Thymus (tissue), 14 donors: ENCODE measurements at places on chromosomes 1 and 21. TPM values are rescaled to one million over a fixed set of nuclear protein-coding genes. Genes with fewer than 3 reads are reported as not detected.

DNA sequence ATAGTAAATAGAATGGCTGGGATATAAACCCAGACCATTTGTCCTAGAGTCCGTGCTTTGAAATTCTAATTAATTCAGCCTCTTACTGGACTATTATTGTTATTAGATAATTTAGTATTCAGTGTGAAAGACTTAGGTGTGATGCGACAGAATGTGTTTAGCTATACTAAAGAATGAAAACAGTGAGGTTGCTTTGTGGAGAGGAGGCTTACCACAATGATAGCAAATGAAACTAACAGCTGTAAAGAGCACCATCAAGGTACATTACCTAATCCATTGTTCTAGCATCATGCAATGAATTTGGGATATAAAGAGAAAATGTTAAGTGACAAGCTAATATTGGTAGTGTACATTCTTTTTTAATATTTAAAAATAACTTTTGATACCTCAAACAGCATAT lies 911.1 kb downstream of the KCNT2 start:
- no peaks in the 10 kb centered on the region for H3K27me3 ChIP-seq
- no peak for DNase-seq
- no peak overlapping the region for H3K27ac ChIP-seq
- no peaks in the 10 kb centered on the region for H3K36me3 ChIP-seq
- H3K4me3 ChIP-seq: no peak overlapping the region

CELA2B gene
- 0.28 TPM for total RNA-seq

DNA sequence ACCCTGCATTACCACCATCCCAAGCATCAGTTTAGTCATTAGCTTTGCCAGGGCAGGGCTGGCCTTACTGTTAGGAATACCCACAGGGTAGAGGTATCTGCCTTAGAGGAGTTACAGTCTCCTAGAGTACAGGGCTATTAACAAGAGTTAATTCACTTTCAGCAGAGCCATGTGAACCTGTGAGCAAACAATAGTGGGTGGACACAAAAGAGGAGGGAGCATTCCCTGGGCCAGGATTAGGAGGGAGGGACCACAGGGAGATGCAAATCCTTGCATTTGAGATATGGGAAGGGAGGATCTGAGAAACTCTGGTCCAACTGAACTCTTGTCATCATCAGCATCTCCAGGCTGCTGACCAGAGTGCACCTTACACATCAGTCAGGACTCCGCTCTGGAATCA lies 51.1 kb upstream of the IGSF21 start:
- H3K27ac ChIP-seq: no peak overlapping the region
- no peak for DNase-seq
- H3K4me3 ChIP-seq: no peak overlapping the region
- H3K36me3 ChIP-seq: no peaks in the 10 kb centered on the region
- no peaks in the 10 kb centered on the region for H3K27me3 ChIP-seq

FHAD1 gene
- 0.66 TPM for total RNA-seq

DNA sequence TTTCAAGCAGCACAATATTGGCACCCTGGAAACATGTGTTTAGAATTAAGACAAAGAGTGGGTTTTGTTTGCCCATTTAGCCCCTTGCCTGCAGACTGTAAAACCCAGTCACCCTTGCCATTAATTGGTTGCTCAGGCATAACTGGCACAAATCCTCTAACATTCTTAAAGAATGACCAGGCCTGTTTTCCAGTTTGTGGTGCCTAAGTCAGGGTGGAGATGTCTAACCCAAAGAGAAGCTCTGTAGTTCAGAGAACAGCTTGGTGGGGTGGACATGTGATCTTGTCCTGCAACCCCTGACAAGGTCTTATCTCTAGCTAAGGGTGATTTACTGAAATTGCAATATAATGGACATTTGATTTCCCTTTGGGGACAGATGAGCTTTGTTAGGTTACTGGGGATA lies 8.8 kb upstream of the ANGPTL7 start:
- no peaks in the 10 kb centered on the region for H3K4me1 ChIP-seq
- peaks cover 22% of the 10 kb centered on the region for H3K36me3 ChIP-seq
- H3K27ac ChIP-seq: no peak overlapping the region
- no peak overlapping the region for H3K4me3 ChIP-seq
- no peak for DNase-seq

PLA2G2C gene
- total RNA-seq: 0.19 TPM

PANK4 gene
- 21.6 TPM for total RNA-seq

GRCh38 chr1:59986516-59987310 lies 60.1 kb upstream of the CYP2J2 start:
- no peak for DNase-seq
- H3K4me3 ChIP-seq: no peak overlapping the region
- H3K36me3 ChIP-seq: no peaks in the 10 kb centered on the region

DNA sequence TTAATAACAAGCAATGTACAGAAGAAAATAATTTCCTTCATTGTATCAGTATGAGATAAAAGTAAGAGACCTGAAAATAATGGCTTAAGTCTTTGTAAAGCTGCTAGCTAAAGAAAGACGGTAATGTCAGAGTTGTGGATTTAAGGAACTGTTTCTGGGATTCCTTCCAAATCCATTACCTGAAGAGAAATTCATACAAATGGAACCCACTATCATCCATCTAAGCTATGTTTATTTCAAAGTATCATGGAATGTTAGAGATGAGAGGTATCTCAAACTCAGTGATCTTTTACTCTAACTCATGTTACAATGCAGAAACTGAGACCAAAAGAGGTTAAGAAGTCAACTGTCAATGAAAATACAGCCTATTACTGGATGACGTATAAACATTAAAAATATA lies 197.7 kb downstream of the DENND1B start:
- H3K27me3 ChIP-seq: no peaks in the 10 kb centered on the region
- H3K36me3 ChIP-seq: no peaks in the 10 kb centered on the region
- no peak overlapping the region for H3K4me3 ChIP-seq
- no peaks in the 10 kb centered on the region for H3K4me1 ChIP-seq

RGS16 gene
- 8.3 TPM for total RNA-seq

SNRPE gene
- 266 TPM for total RNA-seq

- no peak overlapping the region for H3K27ac ChIP-seq
- no peaks in the 10 kb centered on the region for H3K27me3 ChIP-seq
- no peaks in the 10 kb centered on the region for H3K36me3 ChIP-seq
- no peak overlapping the region for H3K4me3 ChIP-seq
These were observed 89.8 kb downstream of the NMNAT2 start for GRCh38 chr1:183328371-183328770.

MROH9 gene
- 0.05 TPM for total RNA-seq

- no peaks in the 10 kb centered on the region for H3K27me3 ChIP-seq
- no peak overlapping the region for H3K27ac ChIP-seq
- peaks cover 11% of the 10 kb centered on the region for H3K4me1 ChIP-seq
- H3K36me3 ChIP-seq: no peaks in the 10 kb centered on the region
- no peak for DNase-seq
- no peak overlapping the region for H3K4me3 ChIP-seq
These were observed 181.2 kb upstream of the CSF3R start for GRCh38 chr1:36663772-36664430.

DNA sequence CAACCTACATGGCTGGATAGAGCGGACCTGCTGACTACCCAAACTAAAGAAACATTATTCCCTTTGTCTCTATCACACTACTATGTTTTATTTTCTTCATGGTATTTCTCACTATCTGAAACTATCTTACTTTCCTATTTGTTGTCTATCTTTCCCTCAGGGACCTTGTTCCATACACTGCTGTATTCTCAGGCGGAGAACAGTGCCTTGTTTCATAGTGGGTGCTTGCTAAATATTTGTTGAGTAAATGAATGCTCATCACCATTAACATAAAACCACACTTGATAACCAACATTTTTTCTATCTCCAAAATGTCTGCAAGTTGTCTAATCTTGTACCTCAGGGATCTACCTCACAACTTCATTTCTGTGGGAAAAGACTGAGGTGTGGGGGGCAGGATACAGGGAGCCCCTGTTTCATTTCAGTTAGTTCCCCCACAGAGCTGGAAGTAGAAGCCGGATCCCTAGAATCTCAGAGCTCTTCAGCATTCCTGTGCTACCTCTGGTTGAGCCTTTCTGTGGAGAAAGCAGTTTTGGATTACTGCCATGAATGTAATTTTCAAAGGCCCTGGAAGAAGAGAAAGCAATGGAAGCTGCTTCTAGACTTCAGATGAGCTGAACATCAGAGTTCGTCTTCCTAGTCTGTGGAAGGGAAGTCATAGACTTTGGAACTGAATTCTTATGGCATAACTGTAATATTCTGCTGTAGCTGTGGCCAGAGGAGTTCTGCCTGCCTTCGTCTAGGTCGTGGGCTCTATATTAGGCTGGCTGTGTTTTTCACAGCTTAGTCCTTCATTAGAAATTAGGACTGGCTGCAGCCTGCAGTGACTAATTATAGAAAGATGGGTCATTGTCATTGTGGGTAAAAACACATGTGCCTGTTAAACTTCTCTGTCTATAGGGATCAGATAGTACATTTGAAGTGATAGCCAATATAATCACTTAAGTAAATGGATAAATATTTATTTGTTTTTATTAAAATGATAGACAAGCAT lies 293.2 kb upstream of the SGIP1 start:
- no peaks in the 10 kb centered on the region for H3K36me3 ChIP-seq
- no peak overlapping the region for H3K4me3 ChIP-seq
- no peaks in the 10 kb centered on the region for H3K27me3 ChIP-seq
- no peak overlapping the region for H3K27ac ChIP-seq

- H3K27ac ChIP-seq: no peak overlapping the region
- H3K36me3 ChIP-seq: peaks cover 21% of the 10 kb centered on the region
- no peaks in the 10 kb centered on the region for H3K27me3 ChIP-seq
- H3K4me1 ChIP-seq: peaks cover 24% of the 10 kb centered on the region
These were observed 88.1 kb downstream of the SLC45A1 start for GRCh38 chr1:8406011-8406410.

- H3K4me3 ChIP-seq: no peak overlapping the region
- no peak for DNase-seq
- peaks cover 17% of the 10 kb centered on the region for H3K36me3 ChIP-seq
- no peaks in the 10 kb centered on the region for H3K27me3 ChIP-seq
These were observed 5.1 kb downstream of the PMF1 start for GRCh38 chr1:156217871-156218270.

- DNase-seq: no peak
- peaks cover 3% of the 10 kb centered on the region for H3K4me1 ChIP-seq
- H3K27ac ChIP-seq: peak overlapping the region; percentile 25
- no peaks in the 10 kb centered on the region for H3K36me3 ChIP-seq
These were observed 12.6 kb downstream of the SUCO start for GRCh38 chr1:172545396-172546004.

GRCh38 chr1:42922687-42923366 lies 35.8 kb downstream of the SLC2A1 start:
- no peak overlapping the region for H3K4me3 ChIP-seq
- peak; percentile 67 for DNase-seq
- H3K36me3 ChIP-seq: peaks cover 17% of the 10 kb centered on the region
- peaks cover 18% of the 10 kb centered on the region for H3K4me1 ChIP-seq

DNA sequence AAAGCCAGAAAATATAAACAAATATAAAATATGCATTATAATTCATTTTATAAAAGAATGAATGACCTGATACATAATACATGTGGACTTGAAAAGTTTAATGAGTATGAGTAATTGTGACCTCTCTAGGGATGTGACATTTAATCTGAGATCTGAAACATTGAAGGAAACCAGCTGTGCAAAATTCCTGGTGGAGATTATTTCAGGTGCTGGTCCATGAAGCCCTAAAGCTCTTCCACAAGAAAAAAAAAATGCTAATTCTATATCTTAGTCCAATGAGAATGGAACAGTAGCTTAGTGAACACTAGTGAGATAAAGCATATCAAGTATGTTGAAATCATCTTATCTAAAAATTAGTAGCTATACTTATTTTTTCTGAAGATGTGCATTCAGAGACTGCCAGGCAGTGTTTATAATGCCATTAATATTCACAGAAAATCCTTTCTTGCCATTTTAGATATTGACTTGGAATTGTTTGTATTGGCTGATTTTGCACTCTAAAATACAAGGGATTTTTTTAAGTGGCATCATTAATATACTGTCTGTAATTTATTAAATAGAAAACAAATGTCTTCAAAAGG lies 1485.9 kb downstream of the PLA2G4A start:
- no peak for DNase-seq
- H3K4me3 ChIP-seq: no peak overlapping the region
- H3K27me3 ChIP-seq: no peaks in the 10 kb centered on the region
- H3K36me3 ChIP-seq: no peaks in the 10 kb centered on the region
- H3K27ac ChIP-seq: no peak overlapping the region

GRCh38 chr1:230429067-230429735 lies 3.1 kb upstream of the PGBD5 start:
- H3K27me3 ChIP-seq: peaks cover 46% of the 10 kb centered on the region
- peaks cover 10% of the 10 kb centered on the region for H3K4me1 ChIP-seq
- DNase-seq: no peak
- no peak overlapping the region for H3K27ac ChIP-seq

DNA sequence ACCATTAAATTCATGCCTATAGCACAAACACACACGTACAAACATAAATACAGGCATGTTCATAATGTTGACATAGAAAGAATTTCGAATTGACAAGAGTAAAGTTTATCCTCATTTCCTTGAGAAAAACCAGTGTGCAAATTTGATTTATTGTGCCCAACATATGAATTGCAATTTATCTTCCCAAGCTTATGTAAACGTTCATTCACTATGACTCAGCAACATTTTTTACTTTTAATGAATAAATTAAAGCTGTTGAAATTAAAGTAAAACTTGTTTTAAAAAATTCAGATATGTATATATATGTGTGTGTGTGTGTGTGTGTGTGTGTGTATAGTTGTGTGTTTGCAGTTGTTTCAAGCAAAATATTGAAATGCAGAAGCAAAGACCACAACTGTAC lies 1067.9 kb downstream of the BRINP3 start:
- no peak overlapping the region for H3K4me3 ChIP-seq
- no peak for DNase-seq
- no peaks in the 10 kb centered on the region for H3K36me3 ChIP-seq
- H3K4me1 ChIP-seq: no peaks in the 10 kb centered on the region

DNA sequence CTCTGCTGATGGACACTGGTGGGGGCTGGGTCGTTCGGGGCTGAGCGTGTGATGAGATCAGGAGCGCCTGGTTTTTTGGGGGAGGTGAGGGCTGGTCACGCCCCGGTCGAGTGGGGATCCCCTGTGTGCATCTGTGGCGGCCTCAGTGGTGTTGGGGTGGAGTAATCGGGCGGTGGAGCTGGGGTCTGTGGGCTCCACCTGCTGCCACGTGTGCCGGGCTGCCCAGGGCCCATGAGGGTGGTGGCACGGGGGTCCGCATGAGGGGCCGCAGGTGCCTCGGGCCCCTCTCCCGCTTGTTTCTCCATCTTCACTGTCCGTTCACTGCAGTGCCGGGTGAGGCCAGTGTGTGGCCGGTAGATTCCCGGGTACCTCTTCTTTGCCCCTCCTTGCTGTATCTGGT lies 17.2 kb downstream of the PRKCZ start:
- no peaks in the 10 kb centered on the region for H3K27me3 ChIP-seq
- H3K4me3 ChIP-seq: no peak overlapping the region
- H3K27ac ChIP-seq: no peak overlapping the region
- H3K36me3 ChIP-seq: no peaks in the 10 kb centered on the region
- no peak for DNase-seq
- no peaks in the 10 kb centered on the region for H3K4me1 ChIP-seq

GRCh38 chr1:167651161-167651693 lies 21.2 kb downstream of the RCSD1 start:
- peak overlapping the region; percentile 76 for H3K27ac ChIP-seq
- peaks cover 55% of the 10 kb centered on the region for H3K4me1 ChIP-seq
- no peak for DNase-seq
- H3K4me3 ChIP-seq: no peak overlapping the region
